ENCODE measurements at places on chromosomes 6 and 20.

DNA sequence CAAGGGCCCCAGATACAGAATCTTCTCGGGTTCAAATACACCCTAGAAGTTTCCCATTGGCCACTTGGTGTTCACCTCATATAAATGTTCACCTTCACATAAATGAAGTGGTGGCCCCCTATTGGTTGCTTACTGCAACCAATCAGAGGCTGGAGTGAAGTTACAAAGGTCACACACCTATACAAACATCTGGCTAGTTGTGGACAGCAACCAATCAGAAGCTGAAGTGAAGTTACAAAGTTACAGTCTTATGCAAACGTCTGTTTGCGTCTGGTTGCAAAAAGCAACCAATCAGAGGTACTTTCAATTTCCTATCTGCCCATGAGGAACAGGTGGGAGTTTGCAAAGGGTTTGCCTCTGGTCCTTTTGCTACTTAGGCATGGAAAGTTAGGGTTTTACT lies 206.5 kb upstream of the BMP2 start:
- ATAC-seq, result no peak

DNA sequence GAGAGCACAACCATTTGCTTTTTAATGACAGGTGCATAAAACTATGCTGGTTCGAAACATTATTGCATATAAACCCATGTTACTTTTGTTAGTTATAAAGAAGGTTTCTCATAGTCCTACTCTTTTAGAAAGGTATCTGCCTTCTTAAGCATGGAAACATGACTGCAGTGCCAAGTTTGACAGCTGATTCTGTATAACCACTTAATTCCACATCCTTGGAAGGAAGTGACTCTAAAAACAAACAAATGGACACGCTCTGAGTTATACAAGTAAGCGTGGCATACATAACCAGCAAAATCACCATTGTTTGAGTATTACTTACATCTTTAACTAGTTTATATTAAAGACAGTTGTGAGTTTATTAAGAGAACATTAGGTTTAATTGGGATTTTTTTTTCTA lies 125.0 kb upstream of the HDGFL1 start:
- ATAC-seq, result no peak

- ATAC-seq, result no peak
These were observed 77.7 kb downstream of the GRM1 start for GRCh38 chr6:146106532-146106931.

DNA sequence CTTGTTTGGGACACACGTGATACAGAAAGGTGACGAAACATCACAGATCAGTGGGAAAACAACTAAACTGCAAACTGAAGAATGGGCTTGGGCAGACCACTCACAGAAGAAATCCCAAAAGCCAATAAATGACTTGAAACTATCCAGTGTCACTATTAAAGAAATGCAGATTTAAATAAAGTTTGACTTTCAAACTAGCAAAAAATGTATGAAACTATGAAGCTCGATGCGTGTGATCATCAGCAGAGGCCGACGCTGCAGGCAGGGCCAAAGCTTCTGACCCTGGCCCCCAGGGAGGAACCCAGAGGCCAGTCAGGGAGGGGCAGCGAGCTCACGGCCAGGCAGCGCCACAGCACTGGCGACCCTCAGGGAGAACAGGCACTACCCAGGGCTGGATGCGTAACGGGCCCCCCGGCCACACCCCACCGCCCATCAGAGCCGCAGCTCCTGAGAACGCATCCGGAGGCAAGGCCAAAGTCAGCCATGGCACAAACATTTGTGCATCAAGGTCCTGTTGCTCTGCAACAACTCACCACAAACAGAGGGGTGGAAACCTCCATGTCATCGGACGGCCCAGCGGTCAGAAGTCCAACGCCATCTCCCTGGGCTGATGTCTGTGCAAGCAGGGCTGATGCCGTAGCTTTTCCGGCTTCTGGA lies 94.1 kb downstream of the YTHDF1 start:
- no peak for ATAC-seq

DNA sequence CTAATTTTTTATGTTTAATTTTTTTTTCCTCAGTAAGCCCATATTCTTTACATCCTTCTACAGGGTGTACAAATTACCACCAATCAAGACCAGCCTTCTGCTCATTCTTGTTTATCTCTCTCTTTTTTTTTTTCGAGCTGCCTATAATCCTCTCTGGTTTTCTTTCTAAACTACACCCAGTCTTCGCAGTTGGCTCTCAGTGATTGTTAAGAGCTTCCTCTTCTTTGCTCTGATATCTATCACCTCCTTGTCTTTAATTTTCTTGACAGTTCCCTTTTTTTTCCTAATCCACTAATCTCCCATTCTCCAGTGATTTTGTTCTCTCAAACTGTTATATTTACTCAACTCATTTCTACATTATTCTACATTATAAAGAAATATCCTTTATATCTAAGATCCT lies 38.5 kb upstream of the PTPRK start:
- no peak for ATAC-seq

GRCh38 chr6:41199552-41200246 lies 1.2 kb downstream of the TREML2 start:
- peak; percentile 81 for ATAC-seq

DNA sequence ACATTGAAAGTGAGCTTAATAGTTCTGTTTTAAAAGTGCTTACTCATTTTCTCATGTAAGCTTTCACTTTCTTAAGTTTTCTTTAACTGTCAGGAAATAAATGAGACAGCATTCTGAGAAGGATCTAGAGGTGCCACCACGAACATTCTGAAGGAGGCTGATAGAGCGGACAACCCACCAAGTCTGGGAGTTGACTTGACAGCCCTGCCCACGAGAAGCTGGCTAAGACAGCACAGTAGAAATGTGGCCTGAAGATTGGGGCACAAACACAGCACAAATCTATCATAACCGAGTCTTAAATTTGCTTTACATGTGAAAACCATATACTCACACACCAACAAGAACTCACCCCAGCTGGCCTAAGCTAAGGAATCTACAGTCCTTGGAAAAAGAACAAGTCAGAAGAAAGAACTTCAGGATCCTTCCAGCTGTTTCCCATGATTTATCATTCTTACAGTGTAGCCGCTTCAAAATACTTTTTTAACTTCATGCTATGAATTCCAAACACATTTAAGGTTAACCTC lies 144.2 kb upstream of the TNFAIP3 start:
- ATAC-seq, result peak; percentile 87

- no peak for ATAC-seq
These were observed 36.3 kb downstream of the PPP1R3G start for GRCh38 chr6:5121479-5121878.

DNA sequence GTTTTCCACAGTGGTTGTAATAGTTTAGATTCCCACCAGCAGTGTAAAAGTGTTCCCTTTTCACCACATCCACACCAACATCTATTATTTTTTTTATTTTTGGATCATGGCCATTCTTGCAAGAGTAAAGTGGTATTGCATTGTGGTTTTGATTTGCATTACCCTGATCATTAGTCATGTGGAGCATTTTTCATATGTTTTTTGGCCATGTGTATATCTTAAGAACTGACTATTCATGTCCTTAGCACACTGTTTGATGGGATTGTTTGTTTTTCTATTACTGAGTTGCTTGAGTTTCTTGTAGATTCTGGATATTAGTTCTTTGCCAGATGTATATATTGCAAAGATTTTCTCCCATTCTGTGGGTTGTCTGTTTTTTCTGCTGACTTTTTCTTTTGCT lies 820.1 kb downstream of the TENT5A start:
- no peak for ATAC-seq

GRCh38 chr6:96899019-96899418 lies 1.3 kb upstream of the NDUFAF4 start:
- no peak for ATAC-seq

GRCh38 chr20:17622851-17623508 lies 53.1 kb downstream of the DSTN start:
- ATAC-seq, result no peak

DNA sequence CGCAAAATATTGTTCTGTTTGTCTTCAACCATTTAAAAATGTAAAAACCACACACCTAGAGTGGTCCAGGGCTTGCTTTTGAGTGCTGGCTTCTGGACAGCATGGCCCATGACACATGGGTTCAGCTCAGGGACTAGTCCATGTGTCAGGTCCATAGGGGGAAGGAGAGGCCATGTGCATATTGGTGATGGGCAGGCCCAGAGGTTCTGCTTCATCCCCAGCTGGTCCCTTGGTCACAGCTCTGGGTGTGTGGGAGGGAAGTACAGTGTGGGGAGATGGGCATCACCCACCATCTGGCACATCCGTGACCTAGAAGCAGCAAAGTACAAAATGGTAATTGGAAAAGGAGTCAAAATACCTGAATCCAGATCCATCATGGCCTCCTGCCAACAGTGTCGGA lies 50.7 kb downstream of the STK35 start:
- ATAC-seq, result no peak

GRCh38 chr6:48067886-48068277 lies 43.1 kb downstream of the PTCHD4 start:
- no peak for ATAC-seq

- no peak for ATAC-seq
These were observed 107.8 kb downstream of the SYNE1 start for GRCh38 chr6:152529369-152529768.

- ATAC-seq, result no peak
These were observed 46.3 kb downstream of the TULP4 start for GRCh38 chr6:158358450-158359077.

DNA sequence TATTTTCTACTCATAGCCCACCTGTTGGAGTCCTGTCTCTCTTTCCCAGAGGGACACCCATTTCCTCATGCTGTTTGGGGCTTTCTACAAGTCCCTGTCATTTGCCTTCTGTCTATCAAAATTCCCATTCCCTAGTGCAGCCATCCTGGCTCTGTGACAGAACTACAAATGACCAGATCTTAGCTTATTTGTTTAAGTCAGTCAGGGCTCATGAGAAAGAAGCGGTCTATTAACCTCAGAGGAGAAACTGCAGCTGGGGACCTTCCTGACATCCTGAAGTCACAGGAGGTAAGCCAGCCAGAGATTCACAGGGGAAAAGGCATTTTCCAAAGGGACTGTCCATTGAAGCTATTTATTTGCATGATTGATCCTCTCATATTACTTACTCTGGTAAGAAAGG lies 1.7 kb upstream of the COL9A1 start:
- no peak for ATAC-seq

DNA sequence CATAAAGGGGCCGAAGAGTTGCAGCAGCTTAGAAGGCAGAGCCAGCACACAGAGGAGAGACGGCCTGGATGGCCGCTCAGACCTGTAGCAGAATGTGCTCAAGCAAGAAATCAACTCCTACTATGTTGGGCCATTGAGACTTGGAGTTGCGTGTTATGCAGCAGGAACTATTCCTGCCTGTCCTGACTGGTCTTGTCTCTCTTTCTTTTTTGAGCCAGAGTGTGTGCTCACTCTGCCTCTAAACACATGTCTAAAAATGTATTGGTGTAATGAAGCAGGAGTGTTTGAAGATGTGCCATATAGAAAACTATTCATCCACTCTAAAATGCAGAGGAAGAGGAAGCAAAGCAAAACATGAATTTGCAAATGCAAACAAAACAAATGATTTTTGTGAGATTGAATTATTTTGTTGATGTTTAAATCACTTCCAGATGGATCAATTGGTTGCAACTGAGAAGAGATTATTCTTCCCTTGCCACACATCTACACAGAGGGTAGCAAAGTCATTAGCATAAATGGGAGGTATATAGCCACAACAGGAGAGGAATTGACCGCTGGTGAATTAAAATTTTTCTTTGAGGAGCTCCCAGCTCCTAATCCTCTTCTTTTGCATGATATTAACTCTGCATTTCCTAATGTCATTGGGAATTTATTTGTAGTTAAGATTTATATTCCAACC lies 20.4 kb upstream of the SYNJ2 start:
- ATAC-seq, result no peak

DNA sequence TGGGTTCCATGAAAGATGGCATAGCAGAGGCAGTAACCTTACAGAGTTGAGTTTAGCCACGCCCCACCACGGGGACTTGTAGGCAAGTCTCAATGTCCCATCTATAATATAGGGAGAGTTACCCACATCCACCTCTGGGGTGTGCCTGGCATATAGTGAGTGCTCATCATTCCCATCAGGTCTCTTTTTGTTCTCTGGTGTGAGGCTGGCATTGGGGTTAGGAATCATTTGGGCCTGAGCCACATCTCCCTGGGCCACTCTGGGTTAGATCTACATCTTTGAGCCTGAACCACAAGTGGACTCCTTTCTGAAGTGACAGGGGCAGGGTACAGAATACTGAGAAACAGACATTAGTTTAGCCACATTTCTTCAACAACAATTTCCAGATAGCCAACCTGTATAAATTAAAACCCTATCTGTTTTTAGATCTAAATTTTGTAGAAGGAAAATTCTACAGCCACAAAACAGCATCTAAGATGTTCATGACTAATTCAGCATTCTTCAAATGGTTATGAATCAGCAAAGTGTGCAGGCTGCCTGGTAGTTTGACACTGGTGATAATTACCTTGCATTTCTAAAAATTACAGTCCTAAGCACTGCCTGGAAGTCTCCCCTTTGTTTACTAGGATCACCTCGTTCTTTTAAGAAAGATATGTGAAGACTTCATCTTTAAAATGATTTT lies 20.1 kb downstream of the RNF24 start:
- ATAC-seq, result peak; percentile 89

DNA sequence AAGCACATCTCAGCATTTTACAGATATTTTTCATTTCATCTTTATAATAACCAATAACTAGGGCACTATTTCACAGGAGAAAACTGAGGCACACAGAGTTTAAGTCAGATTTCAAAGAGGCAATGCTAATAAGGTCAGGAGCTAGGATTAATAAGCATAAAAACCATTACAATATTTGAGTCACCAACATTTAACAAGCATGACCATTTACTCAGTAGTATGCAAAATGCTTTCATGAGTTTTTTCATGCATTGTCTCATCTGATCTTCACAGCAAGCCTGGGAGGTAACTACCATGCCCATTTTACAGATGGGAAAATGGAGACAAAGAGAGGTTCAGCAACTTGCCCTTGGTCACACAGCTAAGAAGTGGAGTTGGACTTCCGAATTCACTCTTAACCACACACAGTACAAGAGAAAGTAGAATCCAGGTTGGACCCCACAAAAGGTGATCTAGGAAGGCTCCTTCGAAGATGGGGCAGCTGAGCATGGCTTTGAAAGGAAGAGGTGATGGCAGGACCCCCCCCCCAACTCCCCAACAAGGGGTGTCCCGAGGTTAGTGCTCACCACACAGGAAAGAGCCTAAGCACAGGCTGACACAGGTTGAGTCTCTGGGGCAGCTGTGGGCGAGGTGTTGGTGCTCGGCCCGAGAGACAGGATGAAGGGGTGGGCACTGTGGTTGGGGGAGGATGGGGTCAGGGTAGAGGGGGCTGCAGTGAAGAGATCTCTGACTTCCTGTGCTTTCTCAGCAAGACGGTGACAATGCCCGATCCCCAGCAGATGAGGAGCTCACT lies 108.8 kb downstream of the PREX1 start:
- ATAC-seq, result peak; percentile 41

Data from activated CD4-positive, CD25-positive, alpha-beta regulatory T cell treated with anti-CD3 and anti-CD28 coated beads, Interleukin-2, amount 50 U/mL, for 24 hours (primary cell).